ENCODE measurements at places on chromosomes 2 and 18.

GRCh38 chr2:32168513-32168912 is 2.8 kb downstream of the SLC30A6 start:
- no peak for DNase-seq

DNA sequence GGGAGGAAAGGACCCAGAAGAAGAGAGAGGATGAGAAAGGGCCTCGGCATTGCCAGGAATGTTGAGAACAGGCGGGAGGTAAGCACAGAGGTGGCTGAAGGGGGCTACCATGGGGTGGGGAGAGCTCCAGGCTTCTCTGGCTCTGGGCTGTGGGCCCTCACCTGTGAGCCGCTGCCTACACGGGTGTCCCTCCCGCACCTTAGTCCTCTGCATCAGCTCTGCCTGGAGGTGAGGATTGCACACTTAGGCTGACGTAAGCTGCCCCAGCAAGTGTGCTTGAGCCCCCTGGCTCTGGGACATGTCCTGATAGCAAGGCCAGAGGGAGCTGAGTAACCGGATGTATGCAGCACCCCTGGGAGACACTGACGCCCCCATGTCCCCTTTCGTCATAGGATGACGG is 33.9 kb downstream of the TMEM18 start:
- no peak for DNase-seq

GRCh38 chr2:106798826-106799552 is 87.0 kb downstream of the ST6GAL2 start:
- no peak for DNase-seq

GRCh38 chr2:237429753-237430152 is 15.8 kb upstream of the COL6A3 start:
- DNase-seq = no peak

- DNase-seq = no peak
Observed at GRCh38 chr2:120262761-120263428, 10.2 kb downstream of the RALB start.

DNA sequence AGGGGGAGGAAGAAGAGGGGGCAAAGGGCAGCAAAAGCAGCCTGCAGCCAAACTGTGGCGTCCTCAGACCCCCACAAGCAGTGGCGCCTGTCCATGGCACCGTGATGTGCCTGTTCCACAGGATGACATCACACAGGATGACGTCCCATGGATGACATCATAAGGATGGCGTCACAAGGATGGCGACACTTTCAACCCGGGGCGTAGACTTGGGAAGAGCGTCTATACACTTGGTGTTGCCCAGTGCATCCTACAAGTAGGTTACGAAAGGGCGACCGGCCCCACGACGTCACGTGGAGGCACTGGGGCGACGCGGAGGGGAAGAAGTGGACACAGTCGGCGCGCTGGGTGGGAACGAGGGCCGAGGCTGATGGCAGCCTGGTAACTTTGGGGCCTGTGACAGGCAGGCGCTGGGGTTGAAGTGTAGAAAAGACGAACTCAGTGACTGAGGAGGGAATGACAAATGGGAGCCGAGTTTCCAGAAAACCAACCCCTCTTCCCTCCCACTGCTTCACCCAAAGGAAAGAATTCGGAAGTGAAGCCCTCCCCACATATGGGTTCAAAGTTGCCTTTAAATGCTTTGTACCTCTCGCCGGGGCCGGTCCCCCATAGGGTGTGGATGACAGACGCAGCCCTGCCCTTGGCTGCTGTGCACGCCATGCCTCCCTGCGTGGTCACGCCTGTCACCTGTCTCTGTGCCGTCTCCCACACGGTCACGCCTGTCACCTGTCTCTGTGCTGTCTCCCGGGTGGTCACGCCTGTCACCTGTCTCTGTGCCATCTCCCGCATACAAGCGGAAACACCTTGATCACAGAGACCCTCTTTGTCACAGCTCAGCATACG is 13.4 kb upstream of the KCNG2 start:
- DNase-seq = no peak

DNA sequence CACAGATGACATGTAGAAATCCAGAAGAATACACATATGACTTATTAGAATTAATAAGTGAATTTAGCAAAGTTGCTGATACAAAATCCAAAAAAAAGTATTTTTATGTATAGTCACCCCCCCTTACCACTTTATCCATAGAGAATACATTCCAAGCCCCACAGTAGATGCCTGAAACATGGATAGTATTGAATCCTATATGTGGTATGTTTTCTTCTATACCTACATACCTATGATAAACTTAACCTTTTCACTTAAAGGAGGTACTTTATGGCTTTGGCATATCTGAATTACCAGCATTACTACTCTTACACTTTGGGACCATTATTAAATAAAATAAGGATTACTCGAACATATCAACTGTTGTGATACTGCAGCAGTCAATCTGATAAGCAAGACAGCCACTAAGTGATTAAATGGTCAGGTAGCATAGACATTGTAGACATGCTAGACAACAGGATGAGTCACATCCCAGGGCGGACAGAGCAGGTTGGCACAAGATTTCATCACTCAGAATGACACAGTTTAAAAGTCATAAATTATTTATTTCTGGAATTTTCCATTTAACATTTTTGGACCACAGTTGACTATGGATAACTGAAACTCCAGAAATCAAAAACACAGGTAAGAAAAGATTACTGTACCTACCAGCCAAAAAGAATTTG is 208.2 kb upstream of the CHAC2 start:
- no peak for DNase-seq

GRCh38 chr18:10182009-10182624 is 268.3 kb downstream of the VAPA start:
- DNase-seq = no peak

- no peak for DNase-seq
Observed at GRCh38 chr2:233810385-233810784, 32.3 kb downstream of the MROH2A start.

GRCh38 chr2:171709011-171709685 is 21.9 kb downstream of the DYNC1I2 start:
- DNase-seq = no peak

DNA sequence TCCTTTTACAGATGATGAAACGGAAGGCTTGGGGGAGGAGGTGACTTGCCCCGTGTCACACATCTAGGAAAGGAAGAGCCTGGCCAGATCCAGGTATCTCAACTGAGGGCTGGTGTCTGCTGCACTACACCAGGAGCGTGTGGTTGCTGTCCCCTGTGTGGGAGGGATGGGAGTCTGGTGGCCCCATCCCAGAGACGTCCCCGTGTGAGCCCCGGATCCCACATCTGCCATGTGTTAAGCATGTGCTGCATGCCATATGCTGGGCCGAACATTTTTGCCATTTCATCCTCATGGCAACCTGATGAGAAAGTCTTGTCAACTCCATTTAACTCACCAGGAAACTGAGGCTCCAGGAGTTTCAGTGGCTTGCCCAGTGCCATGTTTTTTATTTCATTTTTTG is 4.2 kb downstream of the GAREM2 start:
- DNase-seq = no peak

- DNase-seq = no peak
Observed at GRCh38 chr2:101401906-101402305, 14.6 kb upstream of the CREG2 start.

- DNase-seq = no peak
Observed at GRCh38 chr2:219679571-219679970, 52.1 kb downstream of the SLC4A3 start.

DNA sequence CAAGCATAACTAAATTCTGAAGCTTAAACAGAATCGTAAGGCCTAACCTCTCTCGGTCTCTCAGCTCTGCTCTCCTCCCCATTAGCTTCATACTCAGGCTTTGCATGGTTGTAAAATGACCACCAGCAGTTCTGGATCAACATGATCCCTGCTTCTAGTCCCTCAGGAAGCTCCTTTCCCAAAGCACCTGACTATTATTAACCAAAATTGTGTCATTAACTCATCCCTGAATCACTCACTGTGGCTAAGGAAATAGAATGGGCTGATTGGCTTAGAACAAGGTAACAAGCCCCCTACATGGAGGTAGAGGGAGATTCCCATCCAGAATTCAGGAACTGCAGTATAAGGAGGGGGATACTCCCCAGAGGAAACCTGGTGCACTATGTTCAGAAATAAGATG is 448.3 kb downstream of the ARHGAP15 start:
- DNase-seq = no peak

DNA sequence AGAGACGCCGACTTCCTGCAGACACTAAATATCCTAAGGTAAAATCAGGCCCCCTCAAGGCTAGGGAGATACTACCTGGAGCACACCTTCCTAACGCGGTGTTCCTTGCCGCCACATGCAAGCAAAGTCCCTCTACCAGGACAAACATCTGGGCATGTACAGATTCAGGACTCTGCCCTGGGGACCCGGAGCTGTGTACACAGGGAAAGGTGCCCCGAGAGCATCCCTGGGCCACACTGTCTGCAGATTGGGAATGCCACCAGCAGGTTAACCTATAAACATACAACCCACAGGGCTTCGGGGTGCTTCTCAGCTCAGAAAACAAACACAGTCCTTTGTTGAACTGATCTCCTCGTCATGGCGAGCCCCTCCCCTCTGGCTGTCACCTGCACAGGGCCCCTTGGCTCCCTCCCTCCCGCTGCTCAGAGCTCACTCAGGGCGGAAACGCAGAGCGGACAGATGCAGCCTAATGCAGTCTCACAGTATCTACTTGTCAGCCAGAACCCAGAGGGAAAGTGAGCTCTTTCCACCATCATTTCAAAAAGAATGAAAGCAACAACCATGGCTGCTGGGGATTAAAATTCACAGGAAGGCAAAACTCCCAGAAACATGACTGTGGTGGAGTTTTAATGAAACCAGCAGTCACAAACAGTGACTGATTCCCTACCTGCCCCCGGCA is 218.8 kb downstream of the HDAC4 start:
- DNase-seq = peak; percentile 47

- DNase-seq = no peak
Observed at GRCh38 chr2:134336352-134336751, 82.5 kb downstream of the MGAT5 start.

GRCh38 chr2:219179601-219180465 is 1.8 kb downstream of the RETREG2 start:
- DNase-seq = no peak

DNA sequence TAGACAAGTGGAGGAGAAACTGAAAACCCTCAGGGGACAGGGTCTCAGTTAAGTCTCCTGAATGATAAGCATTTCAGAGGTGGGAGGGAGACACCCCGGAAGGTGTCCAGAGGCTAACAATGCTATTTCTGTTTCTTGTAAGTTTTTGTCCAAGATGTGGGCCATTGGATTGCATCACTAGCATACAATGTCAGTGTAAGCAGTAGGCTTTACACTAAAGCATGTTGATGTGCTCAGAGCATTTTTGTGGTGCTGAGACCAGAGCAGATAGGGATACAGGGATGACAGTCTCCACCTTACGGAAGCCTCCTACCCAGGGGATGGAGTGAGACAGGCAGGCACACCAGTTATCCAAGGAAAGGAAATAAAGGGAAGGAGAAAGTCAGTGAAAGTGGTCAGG is 2.2 kb upstream of the IL1R1 start:
- no peak for DNase-seq

GRCh38 chr2:110143982-110144381 is 28.4 kb upstream of the MALL start:
- no peak for DNase-seq

DNA sequence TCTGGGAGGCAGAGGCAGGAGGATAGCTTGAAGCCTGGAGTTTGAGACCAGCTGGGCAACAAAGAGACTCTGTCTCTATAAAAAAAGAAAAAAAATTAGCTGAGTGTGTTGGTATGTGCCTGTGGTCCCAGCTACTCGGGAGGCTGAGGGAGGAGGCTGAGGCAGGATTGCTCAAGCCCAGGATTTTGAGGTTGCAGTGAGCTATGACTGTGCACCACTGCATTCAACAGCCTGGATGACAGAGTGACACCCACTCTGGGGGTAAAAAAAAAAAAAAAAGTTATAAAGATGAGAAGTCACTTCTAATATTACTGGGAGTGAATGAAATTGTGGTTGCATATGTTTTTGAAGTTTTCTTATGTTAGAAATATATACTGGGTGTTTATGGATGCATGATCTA is 71.6 kb downstream of the C2orf74 start:
- no peak for DNase-seq

DNA sequence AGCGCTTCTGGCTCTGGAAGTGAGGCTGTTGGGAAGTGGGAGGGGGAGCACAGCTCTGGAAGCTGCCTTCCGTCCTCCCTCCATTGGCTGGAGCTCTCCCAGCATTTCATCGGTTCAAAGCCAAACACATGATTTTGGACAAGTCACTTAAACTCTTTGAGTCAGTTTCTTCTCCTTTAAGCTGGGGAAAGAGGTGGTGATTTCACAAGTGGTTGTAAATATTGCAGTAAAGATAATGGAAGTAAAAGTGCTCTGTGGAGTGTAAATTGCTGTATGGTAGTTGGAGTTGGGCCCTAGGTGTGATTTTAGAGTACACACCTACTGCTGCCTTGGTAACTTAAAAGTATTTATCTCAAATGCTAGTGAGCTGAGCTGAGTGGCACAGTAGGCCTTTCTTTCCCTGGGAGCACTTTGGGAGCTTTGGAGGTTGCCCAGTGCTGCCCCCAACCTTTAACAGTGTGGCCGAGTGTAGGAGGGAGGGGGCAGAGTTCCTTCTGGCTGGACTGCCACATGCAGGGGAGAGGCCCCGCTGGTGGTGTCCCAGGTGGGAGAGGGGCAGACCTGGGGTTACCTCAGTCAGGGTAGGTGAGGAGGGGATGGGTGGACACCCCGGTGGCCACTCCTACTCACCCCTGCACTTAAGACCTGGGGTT is 54.7 kb downstream of the ASAP2 start:
- no peak for DNase-seq

- peak; percentile 57 for DNase-seq
Observed at GRCh38 chr2:199457147-199458008, at the start of gene SATB2. Gene SATB2, minus strand, starts transcription at chr2:199457939. Its CDS starts 1,902 bp downstream, at chr2:199456037.

DNA sequence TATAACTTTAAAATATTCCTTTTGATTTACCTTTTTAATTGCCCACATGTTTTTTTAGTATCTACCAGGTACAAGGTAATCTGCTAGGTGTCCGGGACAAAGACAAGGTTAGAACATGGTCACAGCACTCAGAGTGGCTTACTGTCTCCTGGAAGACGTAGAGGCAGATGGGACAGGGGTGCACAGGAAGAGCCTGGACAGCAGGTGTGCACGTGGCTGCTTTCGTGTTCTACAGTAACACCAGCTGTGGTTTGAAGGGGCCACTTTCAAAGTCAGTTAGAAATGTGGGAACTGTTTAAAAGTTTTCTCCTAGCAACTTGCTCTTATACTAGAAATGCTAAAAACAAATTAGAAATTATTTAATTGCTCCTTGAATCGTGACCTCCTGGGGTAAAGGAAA is 102.9 kb upstream of the ALPP start:
- no peak for DNase-seq

DNA sequence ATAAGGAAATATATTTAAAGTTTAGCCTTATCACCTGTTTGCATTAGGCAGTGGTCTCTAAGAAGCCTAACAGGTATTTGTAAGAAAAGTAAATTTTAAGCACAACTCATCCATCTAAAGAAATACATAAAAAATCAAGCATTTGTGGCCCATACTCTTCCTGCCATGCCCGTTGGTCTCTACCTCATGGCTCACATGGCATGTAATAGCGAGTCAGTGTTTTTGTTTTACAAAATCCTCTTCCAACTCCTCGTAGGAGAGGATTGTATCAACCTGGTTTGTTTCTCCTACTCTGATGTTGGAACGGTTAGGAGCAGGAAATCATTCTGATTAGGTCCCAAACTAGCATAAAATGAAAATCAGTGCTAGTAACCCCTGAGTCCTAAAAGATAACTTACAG is 91.8 kb downstream of the FMNL2 start:
- DNase-seq = no peak

Data from NCI-H526 treated with DMSO at 0.1 percent for 48 hours (cell line).